Hematopoietic multipotent progenitor cell treated with erythropoietin and hydrocortisone succinate and interleukin-3 and kit ligand, for 4 days (in vitro differentiated cells): ENCODE measurements at places on chromosomes 4 and X.

DNA sequence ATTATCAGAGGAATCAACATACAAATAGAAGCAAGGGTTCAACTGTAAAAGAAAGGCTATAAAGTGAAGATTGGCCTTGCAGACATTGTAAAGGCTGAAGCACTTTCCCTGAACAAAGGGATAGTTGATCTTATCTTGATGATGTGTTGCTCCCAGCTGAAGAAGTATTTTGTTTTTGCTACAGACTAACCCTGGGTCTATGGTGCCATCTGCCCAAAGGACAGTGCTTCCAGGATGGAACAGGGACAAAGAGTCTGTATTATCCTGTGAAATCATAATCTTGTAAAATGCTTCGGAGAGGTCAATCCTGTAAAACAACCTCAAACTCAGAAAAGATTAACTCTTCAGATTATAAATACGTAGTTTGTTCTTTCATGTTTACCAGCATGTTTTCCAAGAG is 251.7 kb upstream of the ANKRD50 start:
- DNase-seq = no peak

DNA sequence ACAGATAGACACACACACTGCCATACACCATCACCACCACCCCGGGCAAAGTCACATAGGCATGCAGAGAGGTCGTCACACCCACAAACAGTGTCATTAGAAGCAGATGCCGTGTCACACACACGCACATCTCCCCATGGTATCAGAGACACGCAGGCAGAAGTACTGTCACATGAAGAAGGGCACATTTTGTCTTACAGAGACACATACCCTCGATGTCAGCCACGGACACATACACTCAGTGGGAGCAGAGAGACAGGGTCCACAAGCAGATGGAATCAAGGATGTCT is 3.3 kb downstream of the NALF2 start:
- DNase-seq = no peak

- no peak for DNase-seq
Measured at GRCh38 chr4:70761276-70761816, 39.6 kb downstream of the RUFY3 start.

- peak; percentile 50 for DNase-seq
Measured at GRCh38 chr4:139732991-139733570, 67.5 kb downstream of the MGST2 start.

DNA sequence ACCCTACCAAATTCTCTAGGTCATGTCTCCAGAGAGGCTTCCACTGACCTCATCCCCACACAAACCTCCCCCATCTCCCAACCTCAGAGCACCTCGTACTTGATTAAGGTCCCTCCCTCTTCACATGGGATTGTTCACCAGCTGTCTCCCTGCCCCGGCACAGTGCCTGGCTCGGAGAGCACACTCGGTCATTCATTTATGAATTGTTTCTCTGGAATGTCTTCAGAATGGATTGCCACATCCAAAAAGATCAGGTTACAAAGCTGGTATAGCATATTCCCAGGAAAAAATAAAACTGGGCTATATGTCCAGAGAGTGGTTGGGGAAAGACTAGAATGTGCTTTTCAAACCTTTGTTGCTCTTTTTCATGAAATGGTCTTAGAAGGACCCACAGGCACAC is 21.6 kb downstream of the JAKMIP1 start:
- DNase-seq = no peak

DNA sequence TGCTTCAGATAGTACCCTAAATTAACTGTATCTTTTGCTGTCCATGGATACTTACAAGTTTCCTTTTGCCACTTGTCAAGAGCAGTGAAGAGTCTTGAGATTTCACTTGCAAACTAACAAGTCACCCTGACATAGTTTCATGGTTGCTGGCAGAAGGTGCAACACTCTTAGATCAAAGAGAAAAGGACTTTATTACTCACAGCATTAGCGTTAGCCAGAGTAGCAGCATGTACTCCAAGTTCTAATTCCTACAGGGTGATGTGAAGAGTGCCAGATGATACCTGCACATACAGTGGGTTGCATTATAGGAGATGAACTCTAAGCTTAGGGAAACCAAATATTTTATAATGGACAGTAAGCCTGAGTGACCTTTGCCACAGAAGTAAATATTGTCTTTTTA is 47.9 kb downstream of the NDST3 start:
- no peak for DNase-seq

GRCh38 chrX:41630091-41630490 is 58.7 kb upstream of the GPR34 start:
- no peak for DNase-seq

GRCh38 chrX:155962906-155963305 is 34.6 kb upstream of the IL9R start:
- DNase-seq = no peak

- no peak for DNase-seq
Measured at GRCh38 chrX:71292669-71293365, 8.7 kb upstream of the ITGB1BP2 start.

DNA sequence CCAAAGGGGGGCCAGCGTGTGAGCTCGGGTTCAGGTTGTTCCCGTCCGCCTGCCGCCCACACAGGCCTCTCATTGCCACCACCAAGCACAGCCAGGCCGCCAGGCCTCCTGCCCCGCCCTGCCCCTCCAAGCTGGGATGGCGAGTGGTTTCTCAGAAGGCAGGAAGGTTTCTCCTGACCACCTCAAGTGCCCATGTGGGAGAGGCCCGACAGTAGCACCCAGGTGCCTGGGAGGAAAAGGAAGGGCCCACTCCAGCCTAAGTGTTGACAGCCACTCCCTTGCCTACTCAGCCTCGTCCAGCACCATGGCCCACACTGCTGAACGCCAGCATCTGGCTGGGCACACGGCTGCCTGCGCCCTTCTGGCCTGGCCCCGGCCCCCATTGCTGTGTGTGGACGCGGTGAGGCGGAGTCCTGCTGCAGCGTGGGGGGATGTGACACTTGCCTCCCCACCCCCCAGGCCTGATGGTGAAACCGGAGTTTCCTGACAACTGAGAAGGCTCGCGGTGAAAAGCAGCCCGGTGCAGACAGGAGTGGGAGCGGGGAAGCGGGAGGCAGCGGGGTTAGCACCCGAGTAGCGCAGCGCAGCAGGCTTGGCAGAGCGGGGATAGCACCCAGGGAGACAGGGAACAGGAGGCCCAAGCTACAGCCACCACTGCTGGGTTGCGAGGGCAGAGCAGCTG is 19.2 kb downstream of the FLNA start:
- no peak for DNase-seq

- DNase-seq = no peak
Measured at GRCh38 chr4:113561092-113561491, 200.4 kb downstream of the CAMK2D start.

- DNase-seq = no peak
Measured at GRCh38 chr4:174281901-174282300, 1.6 kb downstream of the FBXO8 start.

GRCh38 chr4:27000122-27000521 is 139.5 kb downstream of the STIM2 start:
- no peak for DNase-seq

DNA sequence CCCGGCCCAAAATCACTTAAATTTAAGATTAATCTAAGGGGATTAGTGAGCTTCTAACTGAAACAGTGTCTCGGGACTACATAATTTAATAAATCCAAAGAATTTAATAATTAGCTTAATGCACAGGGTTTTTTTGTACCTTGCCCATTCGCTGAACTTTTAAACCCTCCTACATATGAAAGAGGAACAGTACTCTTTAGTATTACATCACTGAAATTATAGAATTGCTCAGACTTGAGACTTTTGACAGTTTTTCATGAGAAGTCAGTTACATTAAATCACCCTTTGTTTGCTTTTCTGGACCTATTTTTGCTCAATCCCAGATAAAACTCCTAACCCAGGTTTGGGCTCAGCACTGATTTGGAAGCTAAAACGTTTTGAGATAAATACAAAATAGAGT is 2.4 kb upstream of the TADA2B start:
- no peak for DNase-seq

DNA sequence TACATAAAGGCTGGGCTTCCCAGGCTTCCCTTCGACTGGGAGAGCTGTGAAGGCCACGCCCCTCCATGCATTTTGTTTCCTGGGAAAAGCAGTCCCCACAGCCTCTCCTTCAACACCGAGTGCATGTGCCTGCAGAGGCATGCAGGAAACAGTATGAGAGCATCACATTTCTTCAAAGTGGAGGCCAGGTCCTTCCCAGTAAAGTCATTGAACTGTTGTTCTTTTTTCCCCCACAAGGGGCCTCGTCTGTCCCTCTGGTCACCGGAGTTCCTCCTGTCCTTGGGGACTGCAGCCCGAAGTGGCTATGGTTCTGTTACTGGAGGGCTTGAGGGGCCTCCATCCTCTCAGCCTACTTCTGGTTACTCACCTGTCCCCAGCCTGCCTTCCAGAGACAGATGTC is 56.0 kb downstream of the RAI2 start:
- no peak for DNase-seq

- no peak for DNase-seq
Measured at GRCh38 chr4:180538384-180539057, 1704.7 kb upstream of the TENM3 start.

GRCh38 chr4:183722731-183723560 is 63.9 kb downstream of the TRAPPC11 start:
- peak; percentile 70 for DNase-seq

DNA sequence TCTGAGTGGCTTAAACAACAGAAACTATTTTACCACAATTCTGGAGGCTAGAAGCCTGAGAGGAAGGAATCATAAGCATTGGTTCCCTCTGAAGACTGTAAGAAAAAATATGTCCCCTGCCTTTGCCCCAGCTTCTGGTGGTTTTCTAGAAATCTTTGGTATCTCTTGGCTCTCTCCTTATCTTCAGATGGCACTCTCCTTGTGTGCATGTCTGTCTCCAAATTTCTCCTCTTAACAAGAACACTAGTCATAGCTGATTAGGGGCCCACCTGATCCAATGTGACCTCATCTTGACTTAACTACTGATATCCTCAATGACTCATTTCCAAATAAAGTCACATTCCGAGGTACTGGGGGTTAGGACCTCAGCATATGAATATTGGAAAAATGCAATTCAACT is 635.0 kb upstream of the NR3C2 start:
- peak; percentile 25 for DNase-seq

DNA sequence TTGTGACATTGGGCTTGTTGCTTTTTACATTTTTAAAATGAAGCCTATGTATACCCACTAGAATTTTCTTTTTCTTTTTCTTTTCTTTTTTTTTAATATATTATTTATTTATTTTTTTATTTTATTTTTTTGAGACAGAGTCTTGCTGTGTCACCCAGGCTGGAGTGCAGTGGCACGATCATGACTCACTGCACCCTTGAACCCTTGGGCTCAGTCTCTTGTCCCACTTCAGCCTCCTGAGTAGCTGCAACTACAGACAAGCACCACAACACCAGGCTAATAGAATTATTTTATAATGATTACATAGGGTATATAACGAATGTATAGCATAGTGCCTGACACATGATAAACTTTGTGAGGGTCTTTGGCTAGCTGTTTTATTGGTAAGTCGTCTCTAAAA is 64.9 kb downstream of the RBPJ start:
- no peak for DNase-seq

GRCh38 chr4:180203349-180203748 is 2039.9 kb upstream of the TENM3 start:
- DNase-seq = no peak

DNA sequence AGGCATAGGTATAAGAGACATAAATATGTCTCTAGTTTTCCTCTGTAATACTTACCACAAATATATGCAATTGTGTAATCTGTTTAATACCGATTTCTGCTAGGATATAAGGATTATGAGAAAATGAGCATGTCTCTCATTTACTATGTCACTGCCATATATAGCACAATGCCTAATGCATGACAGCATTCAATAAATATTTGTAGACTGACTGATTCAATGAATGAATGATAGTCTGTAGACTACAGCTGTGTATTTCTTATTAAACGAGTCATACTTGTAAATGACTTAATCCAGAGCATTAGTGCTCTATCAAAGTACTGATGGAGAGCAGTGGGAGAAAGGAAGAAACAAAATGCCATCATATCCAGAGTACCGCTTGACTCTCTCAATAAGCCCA is 175.6 kb downstream of the PPP3CA start:
- DNase-seq = no peak

DNA sequence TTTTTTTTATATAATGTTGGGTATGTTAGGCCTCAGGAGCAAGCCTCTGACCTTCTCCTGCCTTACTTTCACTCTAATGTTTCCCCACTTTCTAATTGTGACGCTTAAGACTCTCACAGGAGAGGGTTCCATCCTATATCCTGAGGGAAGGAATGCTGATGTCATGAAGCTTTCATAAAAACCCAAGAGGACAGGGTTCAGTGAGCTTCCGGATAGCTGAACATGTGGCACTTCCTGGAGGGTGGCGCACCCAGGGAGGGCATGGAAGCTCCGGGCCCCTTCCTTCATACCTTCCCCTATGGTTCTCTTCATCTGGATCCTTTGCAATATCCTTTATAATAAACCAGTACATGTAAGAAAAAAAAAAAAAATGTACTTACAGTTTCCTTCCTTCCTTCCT is 48.0 kb upstream of the TMPRSS11E start:
- no peak for DNase-seq

DNA sequence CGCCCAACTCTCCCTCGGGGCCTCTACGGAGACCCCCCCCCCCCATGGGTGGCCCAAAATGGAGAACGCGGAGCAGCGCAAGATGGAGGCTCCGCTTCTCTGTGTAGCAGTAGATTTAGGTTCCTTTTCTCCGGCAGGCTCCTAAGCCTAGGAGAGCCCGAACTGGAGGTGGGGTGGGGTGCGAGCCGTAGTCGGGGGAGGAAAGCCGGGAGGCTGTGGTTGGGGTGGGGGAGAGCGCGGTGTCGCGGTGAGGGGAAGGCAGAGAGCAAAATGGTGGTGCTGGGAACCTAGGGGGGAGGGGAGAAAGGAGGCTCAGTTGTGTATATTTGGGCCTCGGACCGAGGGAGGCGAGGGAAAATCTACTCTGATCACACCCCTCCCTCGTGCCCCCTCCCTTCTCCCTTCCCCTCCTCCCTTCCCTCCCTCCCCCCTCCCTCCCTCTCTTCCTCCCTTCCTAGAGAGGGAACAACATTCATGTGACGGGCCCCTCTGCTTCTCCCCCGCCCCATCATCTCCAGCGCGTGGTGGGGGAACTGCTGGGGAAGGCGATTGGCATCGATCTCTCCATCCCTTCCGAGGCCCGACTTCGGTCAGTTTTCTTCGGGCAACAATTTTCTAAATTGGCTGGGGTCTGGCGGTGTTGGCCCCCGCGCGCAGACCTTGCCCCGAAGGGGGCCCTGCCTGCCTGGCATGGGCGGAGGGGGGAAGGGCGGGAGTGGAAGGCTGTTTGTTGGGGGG is at the start of gene STAG2:
Gene STAG2, plus strand, starts transcription at position 439 of the 738 bp plus-strand sequence. CDS start 60,922 bp downstream, outside the sequence.
- DNase-seq = peak; percentile 94

- DNase-seq = no peak
Measured at GRCh38 chrX:119411959-119412358, 12.8 kb downstream of the SLC25A43 start.

- peak; percentile 27 for DNase-seq
Measured at GRCh38 chr4:144799486-144799885, 153.5 kb downstream of the HHIP start.

GRCh38 chr4:56788081-56788480 is 33.4 kb downstream of the SPINK2 start:
- DNase-seq = no peak

GRCh38 chr4:89413518-89413917 is 105.9 kb upstream of the GPRIN3 start:
- DNase-seq = no peak

GRCh38 chrX:144601010-144601409 is 646.3 kb upstream of the SPANXN1 start:
- no peak for DNase-seq
